ENCODE measurements at places on chromosomes 5 and 9. TPM values are rescaled to one million over a fixed set of nuclear protein-coding genes. Genes with fewer than 3 reads are reported as not detected.

The ENHO gene
- not detected for total RNA-seq

The PKD2L2 gene
- total RNA-seq, result not detected

The STPG3 gene
- not detected for total RNA-seq

The DCAF10 gene
- 21.8 TPM for total RNA-seq

The CER1 gene
- not detected for total RNA-seq

The SPAG8 gene
- 0.47 TPM for total RNA-seq

The ZDHHC11B gene
- 0.26 TPM for total RNA-seq

The SPINK4 gene
- not detected for total RNA-seq

The FGF1 gene
- total RNA-seq, result not detected

The TMEM167A gene
- total RNA-seq, result 92.5 TPM

The ALDH1A1 gene
- 155 TPM for total RNA-seq

The PCDHB6 gene
- not detected for total RNA-seq

The SPINK13 gene
- total RNA-seq, result 2.8 TPM

The SLC4A9 gene
- total RNA-seq, result not detected

The CDC20B gene
- not detected for total RNA-seq

The NR5A1 gene
- total RNA-seq, result not detected

The TEK gene
- not detected for total RNA-seq

The TEX10 gene
- total RNA-seq, result 38.9 TPM

The BARHL1 gene
- not detected for total RNA-seq

The AHRR gene
- total RNA-seq, result 3.7 TPM

The ZFP2 gene
- total RNA-seq, result 0.35 TPM

The C5orf46 gene
- total RNA-seq, result not detected

The STRBP gene
- 23.2 TPM for total RNA-seq

The ADAMTS2 gene
- total RNA-seq, result not detected

The HTR1A gene
- not detected for total RNA-seq

The SLC1A1 gene
- 0.10 TPM for total RNA-seq

The BARX1 gene
- 0.37 TPM for total RNA-seq

The TOR1A gene
- 47.6 TPM for total RNA-seq

The FOXD1 gene
- total RNA-seq, result 15.6 TPM

The CDH9 gene
- not detected for total RNA-seq

The DDX4 gene
- total RNA-seq, result not detected

The GPR151 gene
- total RNA-seq, result not detected

The DBH gene
- total RNA-seq, result not detected

The HMCN2 gene
- total RNA-seq, result 0.38 TPM

The SPACA9 gene
- total RNA-seq, result 7.9 TPM

The BRINP1 gene
- total RNA-seq, result 0.30 TPM

The MEF2C gene
- total RNA-seq, result 29.8 TPM

The TAS2R1 gene
- not detected for total RNA-seq

The SMIM33 gene
- total RNA-seq, result not detected

The SLC12A2 gene
- 30.7 TPM for total RNA-seq

The N4BP3 gene
- 0.27 TPM for total RNA-seq

The LHX6 gene
- 0.98 TPM for total RNA-seq

The ZNF79 gene
- 7.9 TPM for total RNA-seq

The CORO2A gene
- total RNA-seq, result 0.69 TPM

The PDE8B gene
- total RNA-seq, result 1.5 TPM

The HTR4 gene
- total RNA-seq, result not detected
